ENCODE measurements at places on chromosomes 3 and 15. TPM values are rescaled to one million over a fixed set of nuclear protein-coding genes. Genes with fewer than 3 reads are reported as not detected.

A4GNT gene
- total RNA-seq, result not detected

DUOXA2 gene
- total RNA-seq, result not detected

ABCF3 gene
- total RNA-seq, result 60.2 TPM

ITIH1 gene
- not detected for total RNA-seq

- peak; percentile 80 for DNase-seq
These were observed at the start of gene CMTM7 for GRCh38 chr3:32391643-32392535. CMTM7 (plus strand) TSS chr3:32391853; CDS start chr3:32391907, 54 bp downstream.

DNA sequence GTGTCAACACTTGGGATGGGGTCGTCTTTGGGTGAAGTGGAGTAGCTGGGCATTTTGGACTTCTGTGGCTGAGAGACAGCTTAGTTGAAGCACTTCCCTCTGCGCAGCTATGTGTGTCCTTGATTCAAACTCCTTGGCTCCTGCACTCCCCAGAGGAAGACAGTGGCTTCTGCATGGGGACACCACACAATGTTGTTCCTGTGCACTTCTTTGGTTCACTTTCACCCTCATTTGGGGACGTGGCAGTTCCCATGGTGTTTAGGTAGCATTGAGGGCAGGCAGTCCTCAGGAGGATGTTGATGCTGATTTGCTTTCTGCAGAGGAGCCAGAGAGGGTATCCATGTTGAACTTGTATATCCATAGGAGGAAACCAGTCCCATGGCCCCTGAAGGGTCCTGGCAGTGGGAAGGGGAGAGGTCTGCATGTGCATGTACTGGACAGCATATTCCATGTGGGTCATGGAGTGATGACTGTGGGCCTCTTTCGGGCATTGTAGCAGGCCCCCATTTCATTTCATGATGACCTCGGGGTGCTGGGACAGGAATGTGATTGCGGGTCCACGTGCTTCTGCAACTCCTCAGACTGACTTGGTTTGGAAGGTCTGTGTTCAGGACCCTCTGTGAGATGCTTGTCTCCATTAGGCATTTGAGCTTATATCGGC is 135.4 kb downstream of the SNRPN start:
- peak; percentile 25 for DNase-seq

DNA sequence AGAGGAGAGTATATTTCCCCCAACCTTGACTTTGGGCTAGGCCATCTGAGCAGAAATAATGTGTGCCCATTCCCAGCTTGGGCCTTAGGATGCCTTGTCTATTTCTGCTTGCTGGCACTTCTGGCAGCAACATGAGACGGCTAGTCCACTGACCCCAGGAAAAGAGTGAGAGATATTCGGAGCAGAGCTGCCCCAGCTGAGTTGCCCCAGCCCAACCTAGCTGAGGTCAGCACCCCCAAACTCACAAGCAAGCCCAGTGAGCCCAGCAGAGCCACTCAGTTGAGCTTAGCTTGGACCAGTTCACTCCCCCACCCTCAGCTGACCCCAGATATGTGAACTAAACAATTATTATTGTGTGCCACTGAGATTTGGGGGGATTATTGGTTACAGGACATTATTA is 20.2 kb downstream of the ITGA11 start:
- DNase-seq, result peak; percentile 9

DNA sequence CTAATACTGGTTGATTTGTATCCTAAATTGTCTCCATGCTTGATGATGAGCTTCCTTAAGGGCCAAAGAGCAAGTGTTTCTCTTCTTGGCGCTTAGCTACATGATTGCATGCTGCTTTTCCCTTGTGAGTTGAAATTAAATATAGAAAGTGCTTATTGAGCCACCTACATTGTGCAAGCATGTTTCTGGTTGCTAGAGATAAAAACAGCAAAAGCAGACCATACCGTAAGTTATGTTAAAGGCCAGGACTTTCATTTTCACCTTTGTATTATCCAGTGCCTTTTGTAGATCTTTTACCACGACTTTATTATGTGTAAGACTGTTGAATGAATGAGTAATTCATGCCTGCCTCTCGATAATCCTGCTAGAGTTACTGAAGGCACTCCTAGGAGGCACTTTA is 41.9 kb upstream of the CCNB2 start:
- no peak for DNase-seq

- DNase-seq, result no peak
These were observed 98.4 kb downstream of the IQSEC1 start for GRCh38 chr3:12974819-12975218.

DNA sequence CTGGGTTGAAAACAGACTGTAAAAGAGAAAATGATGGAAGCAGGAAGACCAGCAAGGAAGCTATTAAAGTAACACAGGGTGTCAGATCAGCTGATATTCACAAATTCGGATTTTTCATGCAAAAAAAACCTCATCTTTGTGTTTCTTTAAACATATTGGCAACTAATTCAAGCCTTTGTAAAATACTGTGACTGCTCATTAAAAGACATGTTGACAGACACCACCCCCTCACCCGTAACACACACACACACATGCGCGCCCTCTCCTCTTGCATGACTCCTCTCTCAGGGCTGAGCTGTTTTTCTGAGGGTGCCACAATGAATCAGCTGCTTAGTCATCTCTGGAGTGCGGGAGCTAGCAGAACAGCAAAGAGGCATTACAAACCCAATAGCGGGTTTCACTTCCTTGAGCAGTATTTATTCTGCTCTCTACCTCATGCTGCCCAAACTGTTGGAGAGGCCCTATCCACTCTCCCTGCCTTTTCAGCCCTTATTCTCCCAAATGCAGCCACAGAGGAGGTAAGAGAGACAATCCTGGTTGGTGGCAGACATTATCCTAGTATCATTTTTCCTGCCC is 35.8 kb upstream of the CCDC80 start:
- peak; percentile 98 for DNase-seq

- no peak for DNase-seq
These were observed 138.6 kb downstream of the FMN1 start for GRCh38 chr15:33055962-33056361.

GRCh38 chr15:65553691-65554090 is 23.4 kb downstream of the HACD3 start:
- no peak for DNase-seq

- no peak for DNase-seq
These were observed 51.6 kb upstream of the ARL6 start for GRCh38 chr3:97712919-97713318.

DNA sequence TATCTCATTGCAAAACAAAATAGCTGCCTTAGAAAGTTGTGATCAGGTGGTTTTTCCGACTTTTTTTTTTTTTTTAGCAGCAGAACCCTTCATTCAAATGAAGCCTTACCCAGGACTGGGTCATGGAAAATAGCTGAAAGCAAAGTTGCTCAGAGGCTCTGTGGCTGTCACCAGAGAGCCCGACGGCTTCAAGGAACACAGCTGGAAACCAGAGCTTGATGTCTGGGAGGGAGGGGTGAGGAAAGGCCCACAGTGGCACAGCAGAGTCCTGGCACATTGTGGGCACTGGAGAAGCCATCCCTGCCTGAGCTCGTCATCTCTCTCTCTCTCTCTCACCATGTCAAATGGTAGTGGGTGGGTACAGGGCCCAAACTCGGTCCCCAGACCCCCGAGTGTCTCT is 77.5 kb downstream of the RPN1 start:
- DNase-seq, result no peak

GRCh38 chr3:39970982-39971381 is 161.6 kb downstream of the MYRIP start:
- no peak for DNase-seq

- no peak for DNase-seq
These were observed 67.2 kb upstream of the SIAH2 start for GRCh38 chr3:150830094-150830681.

GRCh38 chr3:32960404-32961170 is 9.1 kb downstream of the CCR4 start:
- no peak for DNase-seq

DNA sequence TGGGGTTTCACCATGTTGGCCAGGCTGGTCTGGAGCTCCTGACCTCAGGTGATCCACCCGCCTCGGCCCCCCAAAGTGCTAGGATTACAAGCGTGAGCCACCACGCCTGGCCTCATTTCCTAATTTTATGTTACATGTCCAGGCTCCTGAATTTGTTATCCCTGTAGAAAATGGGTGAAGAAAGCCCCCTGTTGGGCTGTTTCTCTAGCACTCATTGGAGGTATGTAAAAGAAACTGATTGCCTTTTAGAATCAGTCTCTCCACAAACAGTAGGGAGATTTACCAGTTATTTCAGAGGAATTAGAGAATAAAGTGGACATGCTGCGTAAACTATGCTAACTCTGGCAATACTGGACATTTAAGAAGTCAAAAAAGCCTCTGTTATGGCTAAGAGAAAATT is 364.1 kb upstream of the TBL1XR1 start:
- DNase-seq, result no peak

- DNase-seq, result no peak
These were observed 151.6 kb downstream of the RSRC1 start for GRCh38 chr3:158261371-158261991.
